Parietal lobe (tissue), 2 donors: ENCODE measurements at places on chromosomes 5 and 9. TPM values are rescaled to one million over a fixed set of nuclear protein-coding genes. Genes with fewer than 3 reads are reported as not detected.

ACER2 gene
- 9.1 TPM for total RNA-seq

MLANA gene
- not detected for total RNA-seq

WDR38 gene
- total RNA-seq: not detected

PFN3 gene
- total RNA-seq: 1.6 TPM

IER5L gene
- total RNA-seq: 20.3 TPM

TMEM171 gene
- 0.94 TPM for total RNA-seq

DBH gene
- total RNA-seq: not detected
